NCI-H2171 (cell line): ENCODE measurements at places on chromosomes 2 and 18.
A peak's percentile ranks its signal among the peaks of the same experiment; 100 is the strongest.

GRCh38 chr2:20494241-20494640, 47.4 kb downstream of the RHOB start:
- DNase-seq, result no peak

- DNase-seq, result no peak
These were observed 429.2 kb downstream of the TDRD15 start for GRCh38 chr2:21552981-21553380.

DNA sequence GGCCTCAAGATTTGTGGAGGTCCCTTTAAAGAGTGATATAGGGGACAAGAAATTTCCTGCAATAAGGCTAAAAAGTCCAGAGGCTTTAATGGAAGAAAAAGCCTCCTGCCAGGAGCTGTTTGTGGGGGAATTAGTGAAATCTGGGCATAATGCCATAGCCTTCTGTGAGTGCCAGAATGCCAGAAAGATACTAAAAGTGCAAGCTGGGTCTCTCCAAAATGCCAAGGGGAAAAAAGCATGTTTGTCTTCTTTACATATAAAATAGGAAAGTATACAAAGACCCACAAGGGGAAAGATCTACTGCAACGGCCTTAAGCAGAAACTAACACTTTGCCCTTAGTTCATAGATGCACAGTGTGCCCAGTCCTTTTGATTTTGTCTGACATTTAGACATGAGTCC, 647.7 kb upstream of the ZNF804A start:
- peak; percentile 30 for DNase-seq

DNA sequence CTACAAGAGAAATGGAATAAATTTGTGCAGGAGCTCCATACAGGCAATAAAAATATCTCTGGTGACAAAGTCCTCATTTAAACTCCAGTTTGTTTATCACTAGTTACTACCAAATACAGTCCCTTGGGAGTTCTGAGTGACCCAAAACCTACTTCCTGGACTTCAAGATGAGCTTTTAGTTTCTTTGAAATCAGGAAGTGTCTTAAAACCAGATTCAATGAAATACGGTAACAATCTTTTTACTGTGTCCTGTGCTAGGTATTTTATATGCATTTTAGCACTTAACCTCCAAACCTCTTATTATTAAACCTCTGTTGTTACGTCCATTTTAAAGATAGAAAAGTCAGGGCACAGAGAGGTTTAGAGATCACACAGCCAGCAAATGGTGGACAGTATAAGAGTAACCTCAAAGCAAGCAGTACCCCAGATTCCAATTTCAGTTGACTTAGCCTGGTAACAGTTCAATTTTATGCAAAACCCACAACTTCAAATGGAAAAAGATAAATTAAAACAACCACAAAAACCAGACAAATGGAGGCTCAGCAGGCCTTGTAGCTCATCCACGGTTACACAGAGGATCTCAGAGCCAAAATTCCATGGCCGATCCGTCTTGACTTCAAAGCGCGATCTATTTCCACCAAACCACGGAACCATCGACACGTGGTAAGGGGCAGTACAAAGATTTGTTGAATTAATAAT, 1.3 kb upstream of the KCMF1 start:
- DNase-seq, result no peak
